ENCODE measurements at places on chromosomes 11 and 22.

DNA sequence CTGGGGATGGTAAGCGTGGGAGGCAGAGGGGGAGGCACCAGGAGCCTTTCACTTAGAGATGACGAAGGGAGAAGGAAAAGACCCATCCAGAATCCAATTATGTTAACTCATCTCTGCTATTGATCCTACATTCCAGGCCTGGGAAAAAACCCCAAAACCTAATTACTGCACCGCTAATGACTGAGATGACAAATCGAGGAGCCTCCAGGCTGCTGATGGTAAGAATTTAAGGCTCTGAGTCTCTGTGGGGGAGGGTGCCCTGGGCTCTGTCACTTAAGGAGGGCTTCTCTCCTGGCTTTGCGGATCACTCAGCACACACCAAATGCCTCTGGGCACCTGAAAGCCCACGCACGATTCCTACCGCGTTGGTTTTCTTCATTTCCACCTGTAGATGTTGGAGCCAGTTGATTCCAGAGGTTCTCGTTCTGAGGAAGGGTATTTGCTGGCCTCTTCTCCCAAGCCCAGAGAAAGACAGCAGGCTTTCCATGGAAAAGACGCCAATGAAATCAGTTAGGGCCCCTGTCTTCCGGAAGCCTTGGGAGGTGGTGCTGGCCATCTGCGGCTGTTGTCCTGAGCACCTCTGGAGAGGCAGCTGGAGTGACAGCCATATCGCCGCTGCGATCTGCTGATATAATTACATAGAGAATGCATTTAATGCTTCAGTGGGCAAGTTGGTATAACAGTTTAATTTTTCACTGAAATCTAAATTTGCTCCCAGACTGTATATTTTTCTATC is 751.2 kb downstream of the BRD1 start:
- DNase-seq = no peak

GRCh38 chr11:35330156-35330889 is 89.0 kb downstream of the SLC1A2 start:
- DNase-seq = no peak

GRCh38 chr11:18669219-18669596 is 29.4 kb upstream of the TMEM86A start:
- DNase-seq = no peak

GRCh38 chr22:44449061-44449682 is 48.9 kb downstream of the RTL6 start:
- DNase-seq = no peak

DNA sequence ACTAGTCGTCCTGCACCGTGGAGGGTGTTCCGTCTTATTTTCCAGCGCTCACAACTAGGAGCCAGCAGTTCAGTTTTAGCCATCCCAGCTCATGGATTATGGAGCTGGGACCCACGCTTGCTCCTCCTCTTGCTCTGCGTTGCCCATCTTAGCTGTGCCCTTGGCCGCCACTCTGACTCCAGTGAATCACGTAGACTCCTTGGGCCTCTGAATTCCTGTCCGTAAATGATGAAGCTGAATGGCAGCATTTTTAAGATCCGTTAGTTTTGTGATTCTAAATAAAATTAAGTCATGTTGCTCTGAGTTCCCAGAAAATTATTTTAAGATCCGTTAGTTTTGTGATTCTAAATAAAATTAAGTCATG is 23.8 kb downstream of the BCR start:
- DNase-seq = no peak

GRCh38 chr22:43047605-43048004 is 32.7 kb upstream of the PACSIN2 start:
- no peak for DNase-seq

GRCh38 chr11:78397398-78397797 is 20.2 kb downstream of the GAB2 start:
- no peak for DNase-seq

- no peak for DNase-seq
These were observed 13.2 kb upstream of the C1QTNF4 start for GRCh38 chr11:47607380-47607779.

DNA sequence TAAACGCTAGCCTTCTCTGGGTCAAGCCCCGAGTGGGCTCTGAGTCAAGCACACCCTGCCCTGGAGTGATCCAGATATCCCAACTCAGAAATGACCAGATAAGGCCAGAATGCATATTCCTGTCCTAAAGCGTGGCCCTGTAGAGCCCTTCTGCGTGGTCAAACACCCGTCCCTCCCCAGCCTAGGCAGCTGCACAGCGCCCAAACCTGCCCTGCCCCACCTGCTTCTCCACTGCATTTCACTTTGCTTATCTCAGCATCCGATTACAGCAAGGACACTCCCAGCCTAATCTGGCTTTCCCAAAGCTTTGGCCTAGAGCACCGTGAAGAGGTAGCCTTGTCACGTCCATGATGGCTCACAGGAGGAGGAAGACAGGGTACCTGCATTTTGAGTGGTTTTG is 11.9 kb upstream of the TMPRSS4 start:
- no peak for DNase-seq

- no peak for DNase-seq
These were observed 3.8 kb upstream of the PPFIBP2 start for GRCh38 chr11:7509966-7510365.

DNA sequence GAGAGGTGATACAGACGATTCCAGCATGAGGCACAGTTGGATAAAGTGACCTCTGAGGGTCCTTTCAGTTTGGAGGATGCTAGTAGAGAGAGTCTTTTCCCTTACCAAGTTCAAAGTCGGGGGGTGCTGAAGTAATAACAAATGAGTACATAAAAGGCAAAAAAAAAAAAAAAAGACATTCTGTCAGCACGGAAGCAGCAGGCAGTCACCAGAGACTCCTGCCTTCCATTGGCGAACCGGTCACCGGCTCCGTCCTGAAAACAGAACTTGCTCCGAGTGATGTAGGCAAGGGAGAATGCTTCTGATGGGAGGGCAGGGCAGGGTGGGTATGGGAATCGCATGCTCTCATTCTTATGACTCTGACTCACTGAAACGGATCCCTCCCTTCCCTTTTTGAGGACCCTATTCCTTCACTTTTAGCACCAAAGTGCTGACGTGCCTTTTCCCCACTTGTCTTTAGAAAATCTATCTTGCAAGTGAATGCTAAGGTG is 65.9 kb downstream of the PRR5L start:
- DNase-seq = no peak

- DNase-seq = peak; percentile 65
These were observed 10.1 kb downstream of the C11orf91 start for GRCh38 chr11:33690290-33691065.

- no peak for DNase-seq
These were observed 118.1 kb upstream of the BID start for GRCh38 chr22:17892376-17892775.

DNA sequence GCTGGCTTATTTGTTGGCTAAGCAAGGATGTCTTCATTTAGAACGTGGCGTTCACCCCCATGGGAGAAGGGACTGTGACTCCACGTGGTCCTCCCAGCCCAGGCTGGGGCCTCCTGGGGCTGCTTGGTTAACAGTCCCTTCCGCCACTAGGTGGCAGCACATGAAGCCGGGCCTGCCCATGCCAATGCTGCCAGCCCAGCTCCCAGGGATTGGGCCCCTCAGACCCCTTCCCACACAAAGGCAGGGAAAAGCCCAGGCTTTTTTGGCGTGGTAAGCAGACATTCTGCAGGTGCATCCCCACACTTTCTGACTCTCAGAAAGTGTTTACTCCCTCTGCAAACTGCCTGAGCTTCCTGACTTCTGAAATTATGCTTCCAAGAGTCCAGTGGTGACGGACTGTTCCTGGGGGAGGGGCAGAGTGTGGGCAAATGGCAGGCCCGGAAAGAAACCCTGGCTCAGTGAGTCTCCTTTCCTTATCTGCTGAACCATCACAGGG is 3.1 kb downstream of the CBX6 start:
- peak; percentile 95 for DNase-seq

DNA sequence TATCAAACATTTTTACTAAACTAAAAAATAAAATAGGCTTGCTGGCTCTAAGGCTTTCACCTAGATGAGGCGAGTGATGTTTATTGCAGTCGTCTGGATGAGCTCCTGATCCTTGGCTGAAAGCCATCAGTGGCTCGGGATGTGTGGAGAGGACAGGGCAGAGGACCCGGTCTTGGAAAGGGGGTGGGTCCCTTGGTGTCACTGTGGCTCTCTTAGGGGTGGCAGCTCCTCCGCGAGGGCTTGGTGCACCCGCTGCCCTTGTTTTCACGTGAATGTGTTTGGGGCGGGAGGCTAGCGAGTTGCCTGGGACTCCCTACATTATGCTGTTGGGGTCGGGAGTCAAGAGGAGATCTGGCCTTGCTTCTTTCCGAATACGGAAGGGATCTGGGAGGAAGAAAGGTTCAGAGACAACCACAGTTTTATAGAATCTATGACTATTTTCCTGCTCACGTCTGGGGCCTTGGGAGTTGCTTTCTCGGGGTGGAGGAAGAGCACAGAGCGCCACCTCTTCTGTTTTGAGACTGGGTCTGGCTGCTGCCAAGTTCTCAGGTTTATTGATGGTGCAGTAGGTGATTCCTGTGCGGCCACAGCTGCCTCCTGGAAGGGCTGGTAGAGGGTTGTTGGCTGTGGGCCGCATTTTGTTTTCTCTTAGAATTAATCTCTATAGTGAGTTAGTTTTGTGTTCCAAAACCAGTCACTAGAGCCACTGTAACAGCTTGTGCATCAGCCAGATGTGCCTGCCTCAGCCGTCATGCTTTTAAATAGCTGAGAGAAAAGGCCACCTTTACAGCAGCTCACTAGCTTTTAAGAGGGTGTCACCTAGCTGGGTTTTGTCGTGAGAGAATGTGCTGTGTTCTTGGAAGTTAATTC is 12.8 kb downstream of the TBC1D22A start:
- DNase-seq = no peak

- DNase-seq = no peak
These were observed 23.8 kb downstream of the MICAL3 start for GRCh38 chr22:18000441-18001039.

DNA sequence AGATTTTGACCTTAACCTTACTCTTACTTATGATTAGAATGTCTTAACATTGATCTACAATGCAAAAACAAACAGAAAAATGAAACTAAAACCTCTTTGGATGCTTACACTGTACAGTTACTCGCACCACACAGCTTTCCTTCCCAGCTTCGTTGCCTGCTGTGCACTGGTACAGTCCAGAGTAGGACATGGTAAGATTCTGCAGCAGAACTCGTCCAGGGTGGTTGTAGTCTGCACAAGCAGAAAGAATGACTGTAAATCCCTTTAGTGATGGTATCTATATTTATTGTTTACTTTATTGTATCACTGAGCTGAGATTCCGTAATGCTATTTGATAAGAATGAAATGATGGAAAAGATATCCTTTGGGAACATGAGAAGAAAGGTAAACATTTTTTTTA is 21.0 kb upstream of the HSPA8 start:
- DNase-seq = no peak

- no peak for DNase-seq
These were observed 57.3 kb downstream of the CD82 start for GRCh38 chr11:44622721-44623258.

GRCh38 chr11:69174841-69175240 is 19.1 kb downstream of the SMIM38 start:
- no peak for DNase-seq

GRCh38 chr11:134654161-134654915 is 242.3 kb upstream of the B3GAT1 start:
- no peak for DNase-seq

DNA sequence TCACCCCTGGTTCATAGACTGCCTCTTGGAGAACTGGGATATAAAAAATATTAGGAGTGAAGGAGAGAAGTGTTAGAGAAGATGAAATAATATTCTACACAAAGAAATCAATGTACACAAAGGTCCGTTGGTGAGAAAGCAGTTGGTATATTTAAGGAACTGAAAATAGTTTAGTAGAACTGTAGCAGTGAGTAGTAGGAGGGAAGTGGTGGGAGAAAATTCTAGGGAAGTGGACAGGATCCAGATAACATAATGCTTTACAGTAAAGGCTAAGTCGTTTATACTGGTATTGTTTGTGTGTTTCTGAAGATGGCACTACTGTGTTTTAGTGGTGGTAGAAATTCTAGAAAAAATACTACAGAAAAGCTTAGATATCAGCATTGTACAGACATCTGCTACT is 120.8 kb upstream of the CHORDC1 start:
- no peak for DNase-seq

Measured in left lung (tissue), 14 donors.